CD4-positive, alpha-beta T cell treated with Interleukin-1 beta for 1 hour (primary cell): ENCODE measurements at places on chromosomes 3 and 15.

GRCh38 chr15:78671626-78672211, 30.7 kb upstream of the CHRNB4 start:
- no peak for DNase-seq

DNA sequence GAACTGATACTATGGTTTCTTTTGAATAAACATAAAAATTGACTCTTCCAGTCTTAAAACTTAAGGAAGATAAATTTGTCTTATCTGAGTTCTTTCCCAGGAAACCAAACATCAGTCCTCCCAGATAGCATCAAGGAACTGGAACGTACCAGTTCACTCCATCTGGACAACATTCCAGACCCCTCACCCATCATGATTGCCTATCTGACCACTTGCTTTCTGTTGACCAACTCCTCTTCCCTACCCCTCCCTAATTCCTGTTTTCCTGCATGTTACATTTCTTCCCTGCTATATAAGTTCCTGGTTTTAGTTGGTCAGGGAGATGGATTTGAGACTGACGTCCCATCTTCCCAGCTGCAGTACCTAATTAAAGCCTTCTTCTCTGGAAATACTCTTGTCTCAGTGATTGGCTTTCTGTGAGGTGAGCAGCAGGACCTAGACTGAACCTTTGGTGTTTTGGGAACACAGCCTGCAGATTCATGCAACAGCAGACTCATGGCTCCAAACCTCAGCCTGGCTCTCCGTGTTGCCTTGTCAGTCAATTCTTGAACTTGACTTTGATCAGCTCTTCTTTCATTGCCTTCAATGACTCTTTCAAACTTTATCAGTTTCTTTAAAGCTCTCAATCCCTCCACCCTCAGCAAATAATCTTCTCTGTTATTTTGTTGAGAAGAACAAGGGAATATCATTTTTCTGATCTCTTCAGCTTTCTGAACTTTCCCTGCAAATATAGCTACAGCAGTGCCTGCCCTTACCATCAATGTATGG, 123.6 kb downstream of the RPL22L1 start:
- no peak for DNase-seq

DNA sequence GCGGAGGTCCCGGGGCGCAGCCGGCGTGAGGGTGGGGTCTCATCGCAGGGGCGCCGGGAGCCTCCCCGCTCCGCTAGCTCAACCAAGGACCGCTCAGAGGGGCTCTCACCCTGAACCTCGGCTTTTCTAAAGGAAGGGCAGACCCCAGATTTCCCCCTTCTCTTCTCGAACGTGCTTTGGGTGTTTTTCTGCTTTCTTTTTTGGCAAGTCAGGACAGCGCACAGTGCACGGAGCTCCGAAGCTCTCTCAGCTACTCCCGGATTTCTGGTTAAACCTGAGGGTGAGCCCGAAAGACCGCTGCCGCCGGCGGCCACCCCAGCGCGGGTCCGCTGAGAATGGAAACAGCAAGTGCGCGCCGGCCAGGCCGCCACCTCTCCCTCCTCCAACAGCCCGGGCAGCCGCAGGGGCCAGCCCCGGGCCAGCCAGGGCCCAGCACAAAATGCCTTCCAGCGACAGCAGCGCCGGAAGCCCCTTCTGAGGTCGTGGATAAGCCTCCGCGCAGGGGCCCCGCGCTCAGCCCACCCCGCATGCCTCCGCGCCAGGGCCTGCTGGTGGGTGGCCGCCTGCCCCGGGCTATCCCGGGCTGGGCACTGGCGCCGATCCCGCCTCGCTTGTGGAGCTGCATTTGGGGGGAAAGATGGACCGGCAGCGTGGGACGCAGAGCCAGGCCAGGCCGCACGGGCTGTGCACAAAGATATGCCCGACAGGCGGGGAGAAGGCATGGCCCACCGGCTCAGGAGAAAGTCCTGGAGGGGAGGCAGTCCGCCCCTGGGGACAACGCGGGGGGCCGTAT, 8.2 kb upstream of the OCA2 start:
- no peak for DNase-seq

DNA sequence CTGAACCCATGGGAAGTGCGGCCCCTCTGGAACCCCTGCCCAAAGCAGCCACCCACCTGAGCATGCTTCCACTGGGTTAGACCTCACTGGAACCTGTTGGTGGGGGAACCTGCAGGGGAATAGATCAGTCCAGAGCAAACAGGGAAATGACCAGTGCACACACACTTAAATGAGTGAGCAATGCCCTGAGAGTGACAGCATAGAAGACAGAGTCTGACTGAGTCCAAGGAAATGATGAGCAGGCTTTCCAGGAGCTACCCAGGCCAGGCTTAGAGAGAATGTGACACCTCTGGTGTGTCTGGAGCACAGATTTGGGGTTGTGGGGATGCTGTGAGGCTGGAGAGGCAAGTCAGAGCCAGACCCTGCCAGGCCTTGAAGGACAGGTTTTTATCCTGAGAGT, 28.5 kb downstream of the PLA1A start:
- no peak for DNase-seq

DNA sequence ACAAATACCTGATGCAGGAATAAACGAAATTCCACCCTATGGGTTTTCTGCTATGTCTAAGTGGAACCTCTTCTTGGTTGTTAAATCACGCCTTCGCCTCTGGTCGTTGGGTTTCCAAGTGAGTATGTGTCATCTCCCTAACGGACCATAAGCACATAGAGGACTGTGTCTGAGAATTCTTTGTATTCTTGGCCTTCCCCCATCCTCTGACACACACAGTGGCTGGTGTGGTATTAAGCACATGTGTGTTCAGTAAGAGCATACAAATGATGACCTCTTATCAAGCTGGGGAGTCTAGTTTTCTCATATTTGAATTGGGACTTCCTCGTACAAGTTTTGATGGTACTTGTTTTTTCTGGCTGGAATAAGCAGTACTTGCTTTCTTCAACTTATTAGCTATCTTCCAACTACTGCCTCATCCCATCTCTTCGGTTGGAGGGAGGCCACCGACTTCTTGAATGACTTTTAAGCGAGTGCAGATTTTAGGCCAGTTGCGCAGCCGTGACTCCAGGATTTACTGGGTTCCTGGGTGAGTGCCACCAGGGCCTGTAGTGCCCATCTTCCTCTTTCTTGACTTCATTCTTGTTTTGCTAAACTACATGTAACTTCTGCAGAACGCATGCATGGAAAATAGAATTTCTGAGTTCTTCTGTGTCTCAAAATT, 240.2 kb downstream of the ADAMTS17 start:
- DNase-seq = no peak
